ENCODE measurements at places on chromosomes 13 and 19. TPM values are rescaled to one million over a fixed set of nuclear protein-coding genes. Genes with fewer than 3 reads are reported as not detected.
A peak's percentile ranks its signal among the peaks of the same experiment; 100 is the strongest.

ZNF547 gene
- 7.8 TPM for total RNA-seq

RB1 gene
- total RNA-seq, result 38.8 TPM

ATP1A3 gene
- 30.3 TPM for total RNA-seq

NAPSA gene
- total RNA-seq, result 1.3 TPM

CEACAM6 gene
- total RNA-seq, result 0.31 TPM

ZNF177 gene
- total RNA-seq, result 20.7 TPM

OBI1 gene
- total RNA-seq, result 27.9 TPM

DNA sequence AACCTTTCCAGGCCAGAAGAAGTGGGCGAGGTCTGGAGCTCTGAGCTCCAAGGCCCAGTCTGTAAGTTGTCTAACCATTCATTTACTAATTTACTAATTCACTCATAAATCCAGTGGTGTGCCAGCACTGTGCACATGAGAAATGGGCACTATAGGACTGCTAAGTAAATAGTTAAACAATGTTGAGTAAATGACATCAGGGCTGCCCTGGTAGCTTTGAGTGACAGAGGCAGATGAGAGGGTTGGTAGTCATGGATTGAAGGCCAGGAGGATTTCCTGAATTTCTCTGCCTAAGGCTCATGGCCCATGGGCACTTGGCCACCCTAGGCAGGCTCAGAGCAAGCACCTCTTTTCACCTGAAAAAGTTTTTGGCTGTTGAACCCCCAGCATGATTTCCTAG lies 216.9 kb upstream of the RXFP2 start:
- no peaks in the 10 kb centered on the region for H3K36me3 ChIP-seq
- no peak overlapping the region for H3K4me3 ChIP-seq
- no peaks in the 10 kb centered on the region for H3K27me3 ChIP-seq
- H3K27ac ChIP-seq, result no peak overlapping the region
- no peak for DNase-seq

DNA sequence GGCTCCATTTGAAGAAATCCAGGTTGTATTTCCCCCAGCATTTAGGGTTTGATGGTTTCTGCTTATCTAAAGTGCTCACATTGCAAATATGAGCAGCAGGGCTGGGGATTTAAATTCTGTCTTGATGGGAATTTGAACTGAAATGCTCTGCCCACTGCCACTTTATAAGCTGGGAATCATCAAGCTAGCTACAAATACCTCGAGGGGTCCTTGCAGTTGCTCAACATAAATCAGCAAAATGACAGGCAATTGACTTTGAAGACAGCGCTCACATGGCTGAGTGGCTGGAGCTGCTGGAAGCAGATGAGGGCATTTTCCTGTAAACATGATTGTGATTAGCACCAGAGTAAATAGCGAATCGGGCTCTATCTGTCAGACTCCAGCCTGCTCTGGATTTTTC lies 39.4 kb upstream of the MEDAG start:
- H3K4me3 ChIP-seq, result no peak overlapping the region
- H3K36me3 ChIP-seq, result no peaks in the 10 kb centered on the region
- no peak overlapping the region for H3K27ac ChIP-seq

DNA sequence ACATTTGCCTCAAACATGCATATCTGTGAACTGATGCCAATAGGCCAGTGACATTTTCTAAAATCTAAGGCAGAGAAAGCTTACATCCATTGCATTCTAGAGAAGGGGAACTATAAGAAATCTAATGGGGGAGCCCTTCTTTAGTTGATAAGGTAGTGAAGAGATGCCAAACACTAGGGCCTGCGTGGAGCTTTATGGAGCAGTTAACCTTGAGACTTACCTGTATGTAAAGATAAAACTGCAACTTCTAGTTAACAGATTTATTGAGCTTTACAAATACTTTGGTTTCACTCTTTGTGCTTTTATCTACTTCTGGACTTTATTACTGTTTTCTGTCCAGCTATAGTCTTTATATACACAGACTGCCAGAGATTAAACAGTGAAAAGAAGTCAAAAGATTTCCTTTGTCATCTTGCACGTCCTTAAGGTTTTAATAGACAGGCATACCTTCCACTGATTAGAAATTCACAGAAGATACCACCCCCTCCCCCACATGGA lies 457.6 kb downstream of the KLF12 start:
- H3K4me1 ChIP-seq, result no peaks in the 10 kb centered on the region
- H3K27ac ChIP-seq, result no peak overlapping the region
- no peaks in the 10 kb centered on the region for H3K27me3 ChIP-seq
- DNase-seq, result no peak
- no peak overlapping the region for H3K4me3 ChIP-seq
- H3K36me3 ChIP-seq, result no peaks in the 10 kb centered on the region

- H3K27me3 ChIP-seq, result no peaks in the 10 kb centered on the region
- no peak overlapping the region for H3K4me3 ChIP-seq
- H3K27ac ChIP-seq, result no peak overlapping the region
- H3K36me3 ChIP-seq, result no peaks in the 10 kb centered on the region
- peak; percentile 25 for DNase-seq
Measured at GRCh38 chr19:45146251-45146650, 14.5 kb downstream of the NKPD1 start.

GRCh38 chr19:15402411-15403150 lies 16.2 kb downstream of the AKAP8L start:
- peak overlapping the region; percentile 74 for H3K27ac ChIP-seq
- no peaks in the 10 kb centered on the region for H3K27me3 ChIP-seq
- peak; percentile 73 for DNase-seq
- peaks cover 44% of the 10 kb centered on the region for H3K4me1 ChIP-seq
- no peaks in the 10 kb centered on the region for H3K36me3 ChIP-seq

GRCh38 chr19:44770550-44771257 lies 7.0 kb upstream of the CBLC start:
- H3K27ac ChIP-seq, result no peak overlapping the region
- H3K4me3 ChIP-seq, result no peak overlapping the region
- peak; percentile 97 for DNase-seq
- no peaks in the 10 kb centered on the region for H3K4me1 ChIP-seq

- no peak overlapping the region for H3K27ac ChIP-seq
- no peak for DNase-seq
- H3K4me1 ChIP-seq, result no peaks in the 10 kb centered on the region
Measured at GRCh38 chr13:85141401-85141800, 657.8 kb downstream of the SLITRK6 start.
